ENCODE measurements at places on chromosomes 3 and 15.

DNA sequence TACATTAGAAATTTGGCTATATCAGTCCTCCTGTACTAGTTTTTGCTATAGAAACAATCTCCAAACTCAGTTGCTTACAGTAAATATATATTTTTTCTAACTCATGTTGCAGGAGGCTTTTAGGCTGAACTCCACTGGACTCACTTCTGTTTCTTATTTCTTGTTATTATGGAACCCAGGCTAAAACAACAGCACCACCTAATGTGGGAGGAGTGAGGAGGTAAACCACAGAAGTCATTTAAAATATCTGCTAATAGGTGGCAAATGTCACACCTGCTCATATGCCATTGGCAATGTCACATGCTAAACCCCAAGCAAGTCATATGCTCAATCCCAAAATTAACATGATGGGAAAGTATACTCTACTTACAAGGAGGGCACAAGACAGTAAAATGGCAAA is 462.2 kb downstream of the PLOD2 start:
- no peak for DNase-seq

DNA sequence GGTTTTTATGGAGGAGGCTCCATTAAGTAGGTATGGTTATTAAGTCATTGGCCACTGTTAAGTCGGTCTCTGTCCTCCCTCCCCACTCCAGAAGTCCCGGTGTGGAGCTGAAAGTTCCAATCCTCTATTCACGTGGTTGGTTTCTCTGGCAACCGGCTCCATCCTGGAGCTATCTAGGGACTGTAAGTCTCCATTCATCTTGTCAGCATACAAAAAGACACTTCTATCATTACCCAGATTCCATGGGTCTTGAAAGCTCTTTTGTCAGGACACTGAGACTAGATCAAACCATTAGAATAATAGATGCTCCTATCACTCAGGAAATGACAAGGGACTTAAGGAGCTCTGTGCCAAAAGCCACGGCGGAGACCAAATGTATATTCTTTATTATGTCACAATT is 110.3 kb downstream of the PIK3CB start:
- DNase-seq = no peak

- DNase-seq = no peak
Observed at GRCh38 chr3:11276901-11277300, 4.7 kb downstream of the ATG7 start.

DNA sequence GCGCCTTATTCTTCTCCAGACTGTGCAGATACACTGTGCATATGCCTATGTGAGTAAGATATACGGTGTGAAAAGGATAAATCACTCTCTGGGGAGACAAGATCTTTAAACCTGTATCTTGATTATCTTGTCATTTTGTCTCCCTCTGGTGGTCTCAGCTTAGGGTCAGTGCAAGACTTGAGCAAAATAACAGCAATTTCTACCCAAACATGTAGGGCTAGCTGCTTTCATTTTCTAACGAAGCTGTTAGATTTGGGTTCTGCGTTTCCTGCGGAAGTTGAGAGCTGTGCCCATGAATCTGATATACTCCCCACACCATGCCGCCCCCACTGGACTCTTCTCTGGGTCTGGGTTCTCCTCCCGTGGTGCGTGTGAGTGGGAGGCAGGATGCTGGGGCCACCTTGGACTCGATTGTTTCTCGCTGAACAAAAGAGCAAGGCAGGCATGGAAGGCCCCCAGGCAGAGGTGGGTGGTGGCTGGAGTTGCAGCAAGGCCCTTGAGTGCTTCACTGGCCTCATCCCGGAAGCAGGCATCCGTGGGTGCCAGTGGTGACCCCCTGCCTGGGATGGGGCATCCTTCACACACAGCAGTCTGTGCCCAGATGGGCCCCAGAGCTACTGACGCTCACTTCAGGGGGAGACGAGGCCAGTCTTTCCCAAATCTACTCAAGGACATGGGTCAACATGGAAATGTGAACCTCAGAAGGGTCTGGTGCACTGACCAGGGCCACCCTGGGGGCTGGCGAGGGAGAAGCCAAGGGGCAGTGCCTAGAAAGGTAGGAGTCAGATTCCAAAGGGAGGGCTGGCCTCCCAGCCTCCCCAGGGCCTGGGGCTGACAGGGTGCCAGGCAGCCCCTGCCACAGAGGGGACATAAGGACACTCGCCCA is 179.6 kb downstream of the NSMCE3 start:
- no peak for DNase-seq

- peak; percentile 84 for DNase-seq
Observed at GRCh38 chr3:98921957-98922356, 20.5 kb upstream of the DCBLD2 start.

- DNase-seq = no peak
Observed at GRCh38 chr3:138070006-138070405, 45.4 kb downstream of the DZIP1L start.

DNA sequence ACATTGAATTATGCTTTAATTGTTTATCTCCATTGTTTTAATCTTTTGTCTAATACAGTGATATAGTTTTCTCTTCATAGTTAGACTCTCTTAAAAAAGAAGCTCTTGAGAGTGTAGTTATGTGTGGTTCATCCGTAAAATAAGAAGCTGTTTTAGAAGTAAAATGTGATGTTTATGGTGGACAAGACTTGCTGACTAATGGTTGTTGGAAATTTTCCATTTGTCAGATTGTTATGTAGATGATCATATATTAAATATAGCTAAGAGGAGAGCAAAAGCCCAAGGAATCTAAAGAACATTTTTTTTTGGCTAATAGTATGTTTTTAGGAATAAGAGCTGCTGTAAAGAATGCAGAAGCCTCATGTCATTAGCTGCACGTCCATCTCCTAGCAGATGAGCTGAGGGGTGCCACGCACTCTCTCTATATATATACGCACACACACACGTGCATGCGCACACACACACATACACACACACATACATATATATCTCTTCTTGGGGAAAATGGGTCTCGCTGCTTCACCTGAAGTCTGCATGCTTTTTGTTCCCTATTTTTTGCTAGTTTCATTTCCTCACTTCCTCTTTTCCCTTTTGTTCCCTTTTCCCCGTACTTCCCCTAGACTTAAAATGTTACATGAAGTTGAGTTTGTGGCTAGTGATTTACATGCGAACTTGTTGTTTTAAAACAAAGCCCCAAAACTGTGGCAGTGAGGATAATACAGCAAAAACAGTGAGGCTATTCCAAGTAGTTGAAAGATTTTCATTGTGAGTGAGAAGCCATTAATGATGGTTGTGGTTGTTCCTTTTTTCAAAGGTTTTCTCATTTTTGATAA is 107.8 kb downstream of the MBNL1 start:
- no peak for DNase-seq
